Activated CD4-positive, alpha-beta memory T cell treated with anti-CD3 and anti-CD28 coated beads for 36 hours (primary cell): ENCODE measurements at places on chromosomes 2 and 18. TPM values are rescaled to one million over a fixed set of nuclear protein-coding genes. Genes with fewer than 3 reads are reported as not detected.

DNA sequence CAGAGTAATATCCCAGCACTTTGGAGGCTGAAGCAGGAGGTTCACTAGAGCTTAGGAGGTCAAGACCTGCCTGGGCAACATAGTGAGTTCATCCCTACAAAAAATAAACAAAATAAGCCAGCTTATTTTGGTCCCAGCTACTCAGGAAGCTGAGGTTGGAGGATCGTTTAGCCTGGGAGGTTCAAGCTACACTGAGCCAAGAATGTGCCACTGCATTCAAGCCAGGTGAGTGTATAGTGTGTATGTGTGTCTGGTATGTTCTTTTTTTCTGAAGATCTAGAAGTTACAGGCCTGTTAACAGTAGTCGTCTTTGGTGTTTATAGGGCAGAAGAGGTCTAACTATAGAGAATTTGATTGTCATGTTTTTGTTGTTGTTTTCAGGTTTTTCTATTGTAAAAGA lies 40.2 kb downstream of the ZC3H15 start:
- DNase-seq = no peak

The ACOXL gene
- 0.41 TPM for total RNA-seq

The NDC80 gene
- 79.3 TPM for total RNA-seq

The ESPNL gene
- total RNA-seq = 0.12 TPM

The PARD6G gene
- total RNA-seq = 0.17 TPM

- no peak for DNase-seq
Measured at GRCh38 chr2:147520817-147521216, 324.0 kb upstream of the ACVR2A start.

DNA sequence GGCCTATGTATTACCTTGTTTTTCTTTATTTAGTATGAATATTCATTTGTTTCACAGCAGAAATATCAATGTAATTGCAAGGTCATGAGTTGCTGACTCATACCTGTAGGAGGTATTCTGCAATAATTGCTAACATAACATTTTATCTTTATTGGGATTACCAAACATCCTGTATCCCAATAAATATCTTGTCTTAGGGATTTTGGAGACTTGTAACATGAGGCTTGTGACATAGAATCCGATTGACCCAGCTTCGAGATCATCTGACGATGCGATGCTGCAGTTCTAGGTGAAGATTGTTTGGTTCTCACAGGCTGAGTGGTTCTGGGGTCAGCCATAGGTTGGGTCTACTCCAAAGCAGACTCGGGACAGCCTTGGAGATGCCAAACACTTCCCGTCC lies 133.4 kb upstream of the RND3 start:
- DNase-seq = no peak

DNA sequence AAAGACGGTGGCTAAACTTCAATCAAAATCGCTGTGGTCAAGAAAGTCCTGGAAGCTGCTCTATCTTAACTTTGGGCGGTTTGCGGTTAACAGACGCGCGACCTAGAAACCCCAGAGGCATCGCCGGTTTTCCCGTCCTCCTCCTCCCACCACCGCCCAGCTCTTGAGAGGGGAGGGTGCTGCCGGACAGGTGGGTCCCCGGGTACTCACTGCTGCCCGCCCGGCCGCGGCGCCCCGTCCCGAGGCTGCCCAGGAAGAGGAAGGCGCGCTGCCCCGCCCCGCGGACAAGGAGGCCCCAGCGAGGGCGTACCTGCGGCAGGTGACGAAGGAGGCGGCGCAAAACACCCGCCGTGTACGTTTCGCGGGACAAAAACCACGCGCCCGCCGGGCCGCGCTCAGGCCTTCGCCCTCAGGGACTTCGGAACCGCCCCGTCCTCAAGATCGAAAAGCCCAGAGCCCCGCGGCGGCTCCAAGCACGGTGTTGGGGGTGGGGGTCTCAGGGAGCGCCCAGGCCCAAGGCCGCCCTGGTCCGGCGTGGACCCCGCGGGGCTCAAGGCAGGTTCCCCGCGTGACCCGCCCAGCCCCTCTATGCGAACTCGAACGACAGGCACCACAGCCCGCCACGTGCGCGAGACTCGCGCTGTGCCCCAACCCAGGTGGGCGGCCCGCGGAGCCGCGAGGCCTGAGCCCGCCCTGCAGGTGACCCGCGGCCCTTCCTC lies at the start of gene SH3YL1:
SH3YL1 (minus strand) TSS at position 259 of the 719 bp plus-strand sequence; CDS start at position 211, 48 bp downstream.
- peak; percentile 62 for DNase-seq

The RBM44 gene
- total RNA-seq = 0.75 TPM

The ANKRD53 gene
- total RNA-seq = not detected

DNA sequence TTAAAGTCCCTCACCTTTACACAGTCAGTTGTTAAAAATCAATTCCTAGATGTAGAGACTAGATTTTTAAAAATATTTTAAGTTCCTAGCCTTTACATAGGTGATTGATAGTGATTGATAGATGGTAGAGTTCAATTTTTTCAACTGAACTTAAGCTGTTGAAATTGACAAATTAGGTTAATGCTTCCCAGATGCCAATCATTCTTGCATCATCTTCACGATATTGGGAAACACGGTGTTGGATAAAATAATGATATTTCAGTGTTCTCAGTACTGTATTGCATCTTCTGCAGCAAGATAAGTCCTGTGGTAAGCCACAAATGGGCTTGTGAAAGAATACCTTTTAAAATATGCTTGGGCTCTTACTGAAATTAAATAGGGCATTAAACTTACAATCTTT lies 667.6 kb downstream of the STK39 start:
- DNase-seq = no peak

DNA sequence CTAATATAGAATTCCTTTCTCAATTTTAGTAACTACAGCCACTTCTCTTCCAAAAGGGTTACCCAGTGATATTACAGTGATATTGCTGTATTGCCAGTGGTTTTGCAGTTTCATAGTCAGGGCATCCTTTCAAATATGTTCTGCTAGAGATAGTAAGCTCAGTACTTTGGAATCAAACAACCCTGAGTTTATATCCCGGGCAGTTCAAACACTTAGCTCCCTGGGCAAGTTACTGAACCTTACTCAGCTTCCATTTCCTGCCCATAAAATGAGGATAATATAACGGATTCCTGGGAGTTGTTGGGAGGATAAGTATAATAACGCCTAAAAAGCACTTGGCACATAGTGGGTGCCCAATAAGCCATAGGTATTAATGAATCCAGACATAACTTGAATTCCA lies 212.6 kb upstream of the PARD3B start:
- DNase-seq = no peak

The MARCHF4 gene
- total RNA-seq = not detected

The STAMBP gene
- 79.9 TPM for total RNA-seq

The FBLN7 gene
- 38.9 TPM for total RNA-seq

GRCh38 chr2:155997538-155997937 lies 335.0 kb downstream of the NR4A2 start:
- DNase-seq = no peak

- DNase-seq = no peak
Measured at GRCh38 chr18:51498085-51498855, 300.8 kb upstream of the MEX3C start.

The RUFY4 gene
- 1.8 TPM for total RNA-seq

- DNase-seq = no peak
Measured at GRCh38 chr2:200930947-200931626, 32.4 kb downstream of the ORC2 start.

The VAMP5 gene
- 49.7 TPM for total RNA-seq

The MAL gene
- total RNA-seq = 63.6 TPM

GRCh38 chr18:36327352-36328316 lies 30.1 kb downstream of the FHOD3 start:
- no peak for DNase-seq

DNA sequence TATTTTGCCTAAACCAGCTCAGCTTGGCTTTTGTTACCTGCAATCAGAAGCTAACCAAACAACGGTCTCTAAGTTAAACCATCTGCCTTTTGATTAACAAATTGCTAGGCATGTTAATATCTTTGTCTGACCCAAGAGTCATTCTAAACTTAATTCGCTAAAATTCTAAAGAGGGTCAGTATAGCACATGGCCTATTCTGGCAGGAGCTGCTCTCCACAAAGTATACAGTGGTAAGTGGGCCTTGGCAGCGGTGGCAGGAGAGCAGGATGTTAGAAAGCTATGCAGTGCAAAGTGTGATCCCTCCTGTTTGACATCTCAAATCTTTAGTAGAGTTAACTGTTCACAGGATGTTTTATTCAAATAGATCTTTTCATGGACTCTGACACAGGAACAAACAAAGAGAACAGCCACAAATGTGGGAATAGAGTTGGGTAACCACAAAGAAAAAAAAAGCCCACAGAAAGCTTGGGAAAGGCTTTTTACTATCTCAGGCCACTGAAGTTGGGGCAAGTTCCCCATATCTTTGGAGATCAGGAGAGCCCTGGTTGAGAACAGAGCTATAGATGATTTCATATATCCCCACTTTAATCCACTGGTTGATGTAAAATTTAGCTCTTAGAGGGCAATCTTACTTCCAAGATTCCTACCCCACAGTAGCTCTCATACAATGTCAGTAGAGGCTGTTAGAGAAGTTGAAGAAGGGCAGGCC lies 10.6 kb downstream of the CFAP210 start:
- DNase-seq = peak; percentile 22

GRCh38 chr2:168354499-168354898 lies 101.6 kb upstream of the CERS6 start:
- DNase-seq = no peak
